Suppressor macrophage treated with lipopolysaccharide for 1 hour (primary cell): ENCODE measurements at places on chromosomes 13 and 19.

DNA sequence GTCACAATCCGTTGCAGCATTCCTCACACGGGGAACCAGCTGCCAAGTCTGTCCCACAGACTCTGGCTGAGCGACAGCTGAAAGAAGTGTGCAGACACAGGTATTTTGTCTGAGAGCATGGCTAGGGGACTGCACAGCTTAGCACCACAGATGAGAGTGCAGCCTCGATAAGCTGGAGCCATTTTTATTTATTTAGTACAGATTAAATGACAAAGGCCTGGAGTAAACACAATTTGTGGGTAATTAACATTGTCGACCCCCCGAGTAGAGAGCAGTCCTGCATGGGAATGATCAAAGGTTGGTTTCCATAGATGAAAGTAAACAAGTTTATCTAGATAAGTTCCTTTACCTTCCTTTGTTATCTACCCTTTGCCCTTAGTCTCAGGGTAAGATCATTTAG lies 836.2 kb downstream of the DACH1 start:
- no peak for DNase-seq

DNA sequence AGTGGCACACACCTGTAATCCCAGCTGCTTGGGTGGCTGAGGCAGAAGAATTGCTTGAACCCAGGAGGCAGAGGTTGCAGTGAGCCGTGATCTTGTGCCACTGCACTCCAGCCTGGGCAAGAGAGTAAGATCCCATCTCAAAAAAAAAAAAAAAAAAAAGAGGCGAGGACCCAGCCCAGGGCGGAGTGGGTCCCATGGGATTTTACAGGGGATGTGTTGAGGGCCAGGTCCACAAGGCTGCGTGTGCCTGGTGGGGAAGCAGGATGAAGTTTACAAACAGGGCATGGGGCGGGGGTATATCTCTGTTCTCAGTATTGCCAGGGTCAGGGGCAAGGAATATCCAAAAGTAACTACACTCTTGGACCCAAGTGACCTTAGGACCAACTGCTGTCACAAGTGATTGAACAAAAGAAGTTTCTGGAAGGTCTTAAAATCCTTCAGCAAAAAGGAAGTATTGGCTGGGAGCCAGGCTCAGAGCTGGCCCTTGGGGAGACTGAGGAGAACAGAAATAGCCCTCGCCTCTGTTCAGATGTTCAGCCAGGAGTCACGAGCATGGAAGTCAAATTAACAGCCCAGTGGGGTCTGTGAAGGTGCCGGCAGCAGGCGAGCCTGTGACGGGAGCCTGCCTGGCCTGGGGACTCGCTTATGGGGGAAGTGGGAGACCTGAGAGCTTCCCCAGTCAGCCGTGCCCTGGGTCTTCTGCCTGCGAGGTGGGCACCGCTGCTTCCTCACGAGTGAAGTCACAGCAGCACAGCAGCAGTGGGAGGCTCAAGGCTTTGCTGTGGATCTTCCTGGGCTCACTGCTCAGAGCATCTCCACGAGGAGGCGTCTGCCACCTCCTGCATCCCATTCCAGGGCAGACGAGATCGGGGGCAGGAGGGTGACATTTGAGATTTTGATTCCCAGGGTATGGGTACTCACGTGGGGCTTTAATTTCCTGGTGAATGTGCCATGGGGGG lies 6.4 kb downstream of the MYO9B start:
- no peak for DNase-seq

- DNase-seq: no peak
Observed at GRCh38 chr19:42229301-42229854, 9.3 kb downstream of the ZNF526 start.

GRCh38 chr19:46718157-46718933 lies 1.4 kb upstream of the PRKD2 start:
- DNase-seq: peak; percentile 61

- DNase-seq: no peak
Observed at GRCh38 chr19:34808566-34808965, 35.6 kb upstream of the ZNF599 start.

GRCh38 chr13:23461544-23461943 lies 28.0 kb upstream of the SACS start:
- no peak for DNase-seq

DNA sequence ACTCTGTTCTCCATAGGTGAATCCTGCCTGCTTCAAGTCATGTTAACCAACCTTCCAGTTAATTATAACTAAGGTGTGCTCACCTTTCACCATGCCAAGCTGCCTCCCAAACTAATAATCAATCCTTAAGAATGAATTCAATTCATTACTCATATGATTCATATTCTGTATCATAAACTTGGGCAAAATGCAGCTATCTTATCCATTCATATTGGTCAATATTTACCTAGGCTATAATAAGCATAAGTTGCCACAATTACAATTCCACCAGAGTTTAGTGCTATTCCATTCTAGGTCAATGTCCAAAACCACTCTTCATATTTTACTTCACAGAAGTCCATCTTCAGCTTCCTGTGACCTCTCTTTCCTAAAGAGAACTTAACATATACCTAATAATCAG lies 13.4 kb downstream of the ELF1 start:
- DNase-seq: no peak

DNA sequence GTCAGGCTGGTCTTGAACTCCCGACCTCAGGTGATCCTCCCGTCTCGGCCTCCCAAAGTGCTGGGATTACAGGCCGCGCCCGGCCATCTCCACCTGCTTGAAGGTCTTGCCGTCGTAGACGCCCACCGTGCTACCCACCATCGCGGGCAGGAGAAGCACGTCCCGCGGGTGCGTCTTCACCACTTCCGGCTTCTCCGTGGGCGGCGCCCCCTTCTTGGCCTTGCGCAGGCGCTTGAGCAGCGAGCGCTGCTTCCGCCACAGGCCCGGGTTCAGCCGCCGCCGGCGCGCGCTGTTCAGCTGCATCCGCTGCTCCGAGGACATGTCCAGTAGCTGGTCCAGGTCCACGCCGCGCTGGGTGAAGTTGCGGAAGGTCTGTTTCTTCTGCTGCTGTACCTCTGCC lies 21.6 kb downstream of the EFNA2 start:
- DNase-seq: no peak

GRCh38 chr13:78867655-78868054 lies 208.7 kb upstream of the OBI1 start:
- DNase-seq: no peak

GRCh38 chr13:107296804-107297203 lies 728.9 kb upstream of the ARGLU1 start:
- no peak for DNase-seq

DNA sequence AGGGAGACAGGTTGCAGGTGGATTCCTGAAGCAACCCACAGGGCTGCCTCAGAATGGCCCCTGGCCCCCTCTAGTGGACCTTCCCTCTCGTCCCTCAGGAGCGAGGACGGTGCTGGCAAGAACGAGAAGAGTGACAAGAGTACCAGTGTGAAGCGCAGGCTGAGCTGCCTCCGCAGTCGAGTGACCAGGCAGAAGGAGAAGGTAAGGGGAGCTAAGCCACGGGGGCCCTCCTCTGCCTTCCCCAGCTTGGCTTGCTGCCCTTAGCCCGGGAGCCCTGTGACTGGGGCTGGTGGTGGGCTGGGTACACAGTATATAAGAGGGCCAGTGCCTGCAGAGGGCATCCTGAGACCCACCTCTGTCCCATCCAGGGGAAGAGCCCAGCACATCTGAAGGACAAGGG lies 34.0 kb downstream of the ARHGEF18 start:
- DNase-seq: no peak

GRCh38 chr13:112183532-112184090 lies 116.7 kb downstream of the SOX1 start:
- no peak for DNase-seq

GRCh38 chr13:111005808-111006505 lies 91.1 kb upstream of the ANKRD10 start:
- DNase-seq: no peak

DNA sequence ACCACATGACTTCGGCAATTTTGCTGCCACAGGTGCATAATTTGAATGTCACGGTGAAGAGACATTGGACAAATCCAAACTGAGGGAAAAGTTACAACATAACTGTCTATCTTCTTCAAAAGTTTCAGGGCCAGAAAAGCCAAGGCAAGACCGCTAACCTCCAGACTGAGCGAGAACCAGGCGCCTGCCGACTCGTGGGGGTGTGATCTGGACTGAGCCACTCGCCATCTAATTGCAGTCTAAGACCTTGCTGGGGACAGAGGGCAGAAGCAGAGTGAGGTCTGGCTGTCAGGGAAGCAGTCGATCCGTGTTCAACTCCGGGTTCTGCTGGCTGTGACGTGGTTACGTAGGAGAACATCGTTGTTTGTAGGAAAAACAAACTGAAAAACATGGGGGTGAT lies 88.6 kb downstream of the SPACA7 start:
- no peak for DNase-seq

- no peak for DNase-seq
Observed at GRCh38 chr19:33005440-33005839, 33.4 kb downstream of the FAAP24 start.

DNA sequence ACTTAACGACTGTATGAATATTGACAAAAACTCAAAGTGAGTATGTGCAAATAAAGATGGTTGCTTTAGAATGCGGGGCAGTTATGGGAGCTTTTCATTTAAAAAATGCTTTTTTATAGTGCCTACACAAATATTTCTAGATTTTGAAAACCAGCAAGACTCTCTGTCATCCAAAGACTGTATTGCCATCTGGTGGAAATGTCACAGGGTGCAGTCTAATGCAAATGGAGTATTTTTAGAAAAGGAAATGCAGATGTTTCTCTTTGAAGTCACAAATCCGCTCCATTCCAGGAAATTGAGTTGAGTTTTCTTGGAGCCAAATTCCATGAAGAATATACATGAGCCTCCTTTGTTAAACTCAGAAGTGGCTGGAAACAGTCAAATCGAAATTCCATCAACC lies 2.3 kb upstream of the C1QTNF9B start:
- DNase-seq: peak; percentile 32

GRCh38 chr13:113616281-113616906 lies 31.8 kb downstream of the TFDP1 start:
- peak; percentile 63 for DNase-seq

DNA sequence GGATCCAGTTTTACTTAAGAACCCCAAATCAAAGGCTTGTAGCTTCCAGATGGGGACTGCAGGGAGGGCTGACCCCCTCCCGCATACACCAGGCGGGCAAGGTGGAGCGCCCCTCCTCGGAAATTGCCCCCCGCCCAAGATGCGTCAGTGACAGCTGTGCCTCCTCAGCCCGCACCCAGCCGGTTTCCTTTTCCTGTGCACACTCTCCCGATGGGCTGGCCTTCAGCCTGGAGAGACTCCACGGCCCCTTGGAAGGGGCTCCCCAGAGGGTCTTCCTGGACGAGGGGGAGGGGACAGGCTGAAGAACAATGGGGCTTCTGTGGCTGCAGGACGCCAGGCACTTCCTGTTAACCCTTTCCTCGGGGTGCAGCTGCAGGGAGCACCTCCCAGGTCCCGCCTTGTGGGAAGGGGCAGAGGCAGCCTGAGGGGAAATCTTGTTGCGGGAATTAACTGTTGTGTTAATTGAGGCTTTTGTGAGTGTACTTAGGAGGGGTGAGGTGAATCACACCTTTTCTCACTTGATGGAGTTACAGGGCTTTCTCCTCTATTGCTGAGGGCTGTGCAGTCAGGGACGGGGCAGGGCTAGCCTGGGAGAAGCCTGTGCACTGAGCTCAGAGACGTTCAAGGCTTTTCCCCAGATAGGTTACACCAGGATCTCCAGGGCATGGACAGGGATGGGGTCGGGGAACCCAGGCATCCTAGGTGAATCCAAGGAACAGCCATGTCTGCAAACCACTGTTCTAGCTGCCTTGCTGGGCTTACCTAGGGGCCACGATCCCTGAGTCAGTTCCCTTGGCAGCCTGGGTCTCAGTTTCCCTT lies 14.3 kb downstream of the IER2 start:
- DNase-seq: no peak

- DNase-seq: peak; percentile 70
Observed at GRCh38 chr19:55098716-55099556, 18.5 kb downstream of the PPP1R12C start.

DNA sequence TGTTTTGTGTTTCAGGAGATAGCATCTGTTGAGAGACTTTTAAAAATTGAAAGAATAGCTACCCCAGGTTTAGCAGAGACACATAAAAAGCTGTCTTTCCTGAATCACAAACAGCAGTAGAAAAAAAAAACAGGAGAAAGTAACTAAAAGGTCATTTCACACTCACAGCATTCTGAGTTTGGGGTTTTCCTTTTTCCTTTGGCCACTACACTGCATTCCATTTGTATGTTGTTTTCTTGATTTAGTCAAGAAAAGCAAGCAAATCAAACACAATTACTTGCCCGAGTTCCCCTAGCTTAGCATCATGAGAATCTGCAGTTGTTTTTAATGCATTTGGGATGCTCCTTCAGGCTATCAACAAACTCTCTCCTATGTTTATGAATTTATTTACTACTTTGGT lies 161.0 kb downstream of the KCTD12 start:
- DNase-seq: no peak

DNA sequence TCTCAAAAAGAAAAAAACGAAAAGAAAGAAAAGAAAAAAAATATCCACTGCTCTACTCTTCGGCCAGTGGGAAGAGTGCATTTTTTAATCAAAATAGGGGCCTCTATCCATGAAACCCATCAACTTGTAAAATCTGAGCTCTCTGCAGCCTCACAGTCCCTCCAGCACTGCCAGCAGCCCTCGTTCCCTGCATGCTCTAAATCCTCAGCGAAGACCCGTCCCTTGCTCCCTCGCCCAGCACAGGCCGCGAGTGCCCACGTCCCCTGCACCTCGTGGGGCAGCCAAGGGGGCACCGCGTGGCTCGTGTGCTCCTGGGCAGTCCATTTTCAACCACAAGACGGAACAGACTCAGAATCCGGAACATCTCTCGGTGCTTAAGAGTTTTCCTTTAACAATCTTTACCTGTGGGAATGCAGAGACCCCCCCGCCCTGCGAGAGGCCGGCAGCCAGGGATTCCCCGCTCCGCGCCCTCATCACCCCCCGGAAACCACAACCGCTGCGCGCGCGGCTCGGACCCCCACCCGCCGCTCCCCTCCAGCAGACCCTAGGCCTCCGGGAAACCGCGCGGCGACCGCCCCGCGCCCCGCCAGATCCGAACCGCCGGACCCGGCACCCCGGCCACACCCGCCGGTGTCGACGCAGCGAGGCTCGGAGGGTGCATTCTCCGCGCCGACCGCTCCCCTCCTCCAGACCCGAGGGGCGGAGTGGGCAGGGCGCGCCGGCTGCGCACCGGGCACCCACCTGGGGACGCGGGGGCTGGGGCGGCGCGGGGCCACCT lies 638 bp downstream of the ANKRD27 start:
- peak; percentile 24 for DNase-seq

DNA sequence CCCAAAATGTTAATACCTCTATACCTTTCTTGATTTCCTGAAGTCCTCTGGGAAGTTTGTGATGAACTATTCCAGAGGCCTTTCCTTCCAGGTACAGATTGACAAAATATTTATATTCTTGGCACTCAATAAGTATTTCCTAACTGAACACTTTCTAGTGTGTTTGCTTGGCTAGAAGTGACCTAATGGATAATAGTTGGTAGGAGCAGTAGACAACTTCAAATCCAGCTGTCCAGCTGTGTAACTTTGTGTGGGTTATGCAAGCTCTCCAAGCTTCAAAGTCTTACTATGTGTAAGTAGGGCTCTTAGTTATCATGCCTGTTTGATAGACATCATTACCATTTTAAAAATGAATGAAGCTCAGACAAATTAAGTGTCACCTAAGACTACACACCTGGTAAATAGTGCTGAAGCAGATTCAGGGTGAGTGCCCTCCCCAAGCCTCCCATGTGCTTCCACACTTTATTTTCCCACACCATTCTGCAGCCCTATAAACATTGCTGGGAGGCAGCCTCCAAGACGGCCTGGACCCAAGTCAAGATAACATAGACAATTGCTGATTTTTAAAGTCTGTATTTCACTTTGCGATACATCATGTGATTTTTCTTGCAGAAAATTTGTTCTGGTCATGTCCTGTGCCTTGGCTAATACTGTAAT lies 196.6 kb downstream of the NALCN start:
- no peak for DNase-seq
